ENCODE measurements at places on chromosomes 12 and 14. TPM values are rescaled to one million over a fixed set of nuclear protein-coding genes. Genes with fewer than 3 reads are reported as not detected.

MYF6 gene
- total RNA-seq: not detected

CERS5 gene
- total RNA-seq: 33.7 TPM

BCL2L2 gene
- total RNA-seq: 21.2 TPM

- H3K4me3 ChIP-seq: no peak overlapping the region
- H3K4me1 ChIP-seq: no peaks in the 10 kb centered on the region
- no peak overlapping the region for H3K27ac ChIP-seq
- DNase-seq: no peak
Measured at GRCh38 chr12:60281522-60281921, 685.7 kb downstream of the SLC16A7 start.

GRCh38 chr14:71497645-71498086 lies 434.6 kb upstream of the RGS6 start:
- DNase-seq: no peak
- H3K4me3 ChIP-seq: peak overlapping the region; percentile 13
- H3K27ac ChIP-seq: peak overlapping the region; percentile 63
- peaks cover 22% of the 10 kb centered on the region for H3K4me1 ChIP-seq
- H3K36me3 ChIP-seq: peaks cover 4% of the 10 kb centered on the region

- no peak overlapping the region for H3K4me3 ChIP-seq
- H3K36me3 ChIP-seq: no peaks in the 10 kb centered on the region
- H3K4me1 ChIP-seq: peaks cover 36% of the 10 kb centered on the region
- DNase-seq: peak; percentile 87
- peak overlapping the region; percentile 33 for H3K27ac ChIP-seq
- H3K27me3 ChIP-seq: no peaks in the 10 kb centered on the region
Measured at GRCh38 chr12:124679533-124680371, 112.3 kb upstream of the NCOR2 start.

DNA sequence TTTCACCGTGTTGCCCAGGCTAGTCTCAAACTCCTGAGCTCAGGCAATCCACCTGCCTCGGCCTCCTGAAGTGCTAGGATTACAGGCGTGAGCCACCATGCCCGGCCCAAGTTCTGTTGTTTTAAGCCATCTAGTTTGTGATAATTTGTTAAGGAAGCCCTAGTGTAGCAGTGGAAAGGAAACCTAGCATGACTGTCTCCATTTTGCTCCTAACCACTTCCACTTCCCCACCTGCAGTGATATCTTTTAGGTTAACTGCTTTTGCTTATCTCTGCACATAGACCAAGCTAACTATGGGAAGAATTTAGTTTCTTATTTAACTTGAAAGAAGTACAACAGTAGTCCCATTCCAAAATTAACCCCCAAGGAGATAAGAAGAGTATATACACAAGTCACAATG lies 109.5 kb upstream of the NAP1L1 start:
- no peak for DNase-seq
- no peaks in the 10 kb centered on the region for H3K27me3 ChIP-seq
- no peak overlapping the region for H3K4me3 ChIP-seq
- H3K36me3 ChIP-seq: no peaks in the 10 kb centered on the region
- H3K27ac ChIP-seq: no peak overlapping the region

DNA sequence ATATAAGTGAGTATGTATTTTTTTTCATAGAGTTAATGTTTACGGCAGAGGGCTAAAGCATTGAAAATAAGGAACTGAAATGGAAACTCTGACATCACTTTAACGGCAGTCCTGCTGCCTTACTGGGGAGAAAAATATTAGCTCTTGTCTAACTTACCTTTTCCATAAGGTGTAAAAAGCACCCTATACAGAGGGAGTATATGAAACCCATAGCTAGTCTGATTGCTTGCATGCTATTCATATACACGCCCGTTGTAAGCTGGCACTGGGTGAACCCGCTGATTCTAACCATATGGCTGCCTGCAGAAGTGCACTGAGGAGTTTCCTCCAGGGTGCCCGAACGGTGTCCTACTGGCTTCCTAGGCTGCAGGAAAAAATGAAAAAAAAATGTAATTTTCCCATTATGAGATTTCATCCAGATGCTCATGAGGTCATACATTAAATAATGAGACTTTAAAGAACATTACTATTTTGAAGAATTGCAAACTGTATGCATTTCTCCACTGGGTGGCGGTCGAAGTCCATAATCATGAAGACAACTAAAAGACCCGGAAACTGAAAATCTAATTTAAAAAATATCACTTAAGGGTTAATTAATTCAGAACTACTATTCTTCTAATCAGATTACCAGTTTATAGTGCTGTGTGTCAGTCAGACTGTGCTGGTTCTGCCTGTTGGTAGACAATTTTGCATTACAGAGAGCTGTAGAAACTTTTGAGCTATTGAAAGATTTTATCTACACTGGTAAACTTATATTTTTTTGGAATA lies 144.7 kb downstream of the ALX1 start:
- H3K27me3 ChIP-seq: no peaks in the 10 kb centered on the region
- DNase-seq: no peak
- H3K4me1 ChIP-seq: no peaks in the 10 kb centered on the region
- H3K36me3 ChIP-seq: no peaks in the 10 kb centered on the region

GRCh38 chr12:77745624-77746023 lies 85.1 kb upstream of the NAV3 start:
- H3K4me3 ChIP-seq: no peak overlapping the region
- no peaks in the 10 kb centered on the region for H3K27me3 ChIP-seq
- no peak for DNase-seq
- no peaks in the 10 kb centered on the region for H3K4me1 ChIP-seq

GRCh38 chr12:114726092-114726710 lies 42.2 kb upstream of the TBX3 start:
- H3K4me3 ChIP-seq: no peak overlapping the region
- no peaks in the 10 kb centered on the region for H3K27me3 ChIP-seq
- no peaks in the 10 kb centered on the region for H3K36me3 ChIP-seq
- no peak for DNase-seq
- no peaks in the 10 kb centered on the region for H3K4me1 ChIP-seq
- H3K27ac ChIP-seq: no peak overlapping the region

DNA sequence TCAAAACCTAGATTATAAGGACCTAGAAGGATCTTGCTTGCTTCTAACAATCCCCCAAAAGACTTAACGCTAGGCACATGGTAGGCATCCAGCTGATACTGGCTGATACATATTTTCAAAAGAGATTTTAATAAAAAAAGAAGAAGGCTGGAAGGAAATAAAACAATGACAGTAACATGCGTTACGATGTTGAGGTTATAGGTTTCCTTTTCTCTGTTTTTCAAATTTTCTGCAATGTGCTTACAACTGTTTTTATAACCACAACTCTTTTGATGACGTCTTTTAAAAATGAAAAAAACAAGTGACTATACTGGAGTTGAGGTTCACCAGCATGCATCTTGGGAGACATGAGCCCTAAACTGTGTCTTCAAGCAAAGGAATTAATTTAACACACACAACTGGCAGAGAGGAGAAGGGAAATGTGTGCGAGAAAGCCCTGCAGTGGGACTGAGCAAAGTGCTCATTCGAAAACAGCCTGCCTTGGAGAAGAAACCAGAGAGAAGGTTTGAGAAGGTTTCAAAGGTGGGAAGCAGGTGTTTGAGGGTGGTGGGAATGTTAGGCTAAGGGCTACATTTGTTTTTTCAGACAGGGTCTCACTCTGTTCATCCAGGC lies 80.4 kb downstream of the DUSP16 start:
- H3K4me3 ChIP-seq: no peak overlapping the region
- H3K27ac ChIP-seq: no peak overlapping the region
- peaks cover 9% of the 10 kb centered on the region for H3K36me3 ChIP-seq
- DNase-seq: no peak

DNA sequence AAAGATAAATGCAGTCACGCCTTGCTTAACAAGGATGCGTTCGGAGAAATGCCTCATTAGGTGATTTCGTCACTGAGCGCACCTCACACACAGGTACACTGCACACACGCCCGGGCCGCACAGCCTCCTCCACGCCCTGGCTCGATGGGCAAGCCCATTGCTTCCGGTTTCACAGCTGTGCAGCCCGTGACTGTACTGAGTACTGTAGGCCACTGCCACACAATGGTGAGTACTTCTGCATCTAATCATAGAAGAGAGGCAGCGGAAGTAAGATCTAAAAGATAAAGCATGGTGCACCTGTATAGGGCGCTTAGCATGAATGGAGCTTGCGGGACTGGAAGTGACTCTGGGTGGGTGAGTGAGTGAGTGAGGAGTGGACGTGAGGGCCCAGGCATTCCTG lies 4.3 kb downstream of the RIMBP2 start:
- no peak overlapping the region for H3K4me3 ChIP-seq
- no peaks in the 10 kb centered on the region for H3K27me3 ChIP-seq
- peak; percentile 23 for DNase-seq
- H3K27ac ChIP-seq: no peak overlapping the region
- no peaks in the 10 kb centered on the region for H3K36me3 ChIP-seq

- H3K36me3 ChIP-seq: no peaks in the 10 kb centered on the region
- peak overlapping the region; percentile 99 for H3K4me3 ChIP-seq
- DNase-seq: peak; percentile 78
Measured at GRCh38 chr14:77097006-77097699, 905 bp upstream of the CIPC start.

- H3K36me3 ChIP-seq: peaks cover 2% of the 10 kb centered on the region
- no peak overlapping the region for H3K27ac ChIP-seq
- H3K4me3 ChIP-seq: no peak overlapping the region
- no peaks in the 10 kb centered on the region for H3K27me3 ChIP-seq
Measured at GRCh38 chr12:54160089-54160488, 28.7 kb downstream of the SMUG1 start.

DNA sequence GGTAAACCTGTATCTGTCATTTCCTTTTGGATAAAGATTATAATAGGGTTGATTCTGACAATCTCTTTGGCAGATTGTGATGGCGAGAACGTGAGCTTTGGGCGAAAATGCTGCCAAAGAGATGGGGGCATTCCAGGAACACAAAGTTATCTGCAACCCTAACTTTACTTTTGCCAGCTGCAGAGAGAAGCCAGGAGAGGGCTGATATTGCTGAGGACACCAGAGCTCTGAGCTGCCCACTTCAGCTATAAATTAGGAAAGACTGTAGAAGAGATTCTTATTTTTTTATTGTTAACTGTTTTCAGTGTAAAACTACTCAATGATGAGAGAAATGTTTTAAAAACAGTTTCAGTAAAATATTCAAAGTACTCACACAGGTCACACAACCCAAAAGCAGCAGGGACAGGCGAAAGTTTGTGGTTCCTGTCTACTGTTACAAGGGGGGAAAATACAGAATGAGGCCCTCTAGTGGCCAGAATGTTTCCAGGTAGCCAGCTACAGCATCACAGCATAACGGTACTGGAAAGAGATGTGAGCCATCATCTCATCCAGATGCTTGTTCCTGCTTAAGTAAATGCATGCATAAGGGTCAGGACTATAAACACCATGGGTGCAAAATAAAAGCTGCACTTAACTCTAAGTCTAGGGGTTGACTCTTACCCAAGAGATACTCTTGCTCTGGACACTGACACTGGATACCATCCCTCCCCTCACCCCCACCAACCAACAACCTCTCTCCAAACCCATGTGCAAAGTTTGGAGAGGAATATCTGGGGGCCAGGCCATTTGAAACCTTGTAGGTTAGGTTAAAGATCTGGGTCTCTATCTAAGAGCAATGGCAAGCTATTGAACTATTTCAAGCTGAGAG lies 498.4 kb downstream of the RMST start:
- H3K36me3 ChIP-seq: no peaks in the 10 kb centered on the region
- no peaks in the 10 kb centered on the region for H3K27me3 ChIP-seq
- H3K27ac ChIP-seq: no peak overlapping the region
- no peaks in the 10 kb centered on the region for H3K4me1 ChIP-seq

- no peak overlapping the region for H3K27ac ChIP-seq
- no peak for DNase-seq
- peaks cover 4% of the 10 kb centered on the region for H3K27me3 ChIP-seq
- no peak overlapping the region for H3K4me3 ChIP-seq
- no peaks in the 10 kb centered on the region for H3K4me1 ChIP-seq
Measured at GRCh38 chr12:70638639-70639360, 1.6 kb upstream of the PTPRB start.

DNA sequence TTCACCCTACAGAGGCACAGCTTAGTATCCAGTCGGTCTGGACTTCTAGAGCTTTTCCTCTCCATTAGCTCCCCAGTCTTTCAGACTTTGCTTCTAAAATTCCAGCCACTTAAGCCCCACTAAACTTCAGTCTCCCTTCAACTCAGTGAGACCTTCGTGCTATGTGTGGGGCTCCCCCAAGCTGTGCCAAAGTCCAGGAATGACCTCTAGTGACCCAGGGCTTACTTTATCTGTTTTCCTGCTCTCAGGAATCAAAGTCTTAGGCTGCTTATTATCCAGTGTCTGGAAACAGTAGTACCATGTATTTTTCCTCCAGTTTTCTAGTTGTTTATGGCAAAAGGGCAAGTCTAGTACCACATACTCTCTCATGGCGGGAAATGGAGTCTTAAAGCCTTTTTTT lies 77.8 kb downstream of the IFT43 start:
- H3K4me1 ChIP-seq: no peaks in the 10 kb centered on the region
- no peak for DNase-seq
- no peak overlapping the region for H3K27ac ChIP-seq
- peaks cover 24% of the 10 kb centered on the region for H3K36me3 ChIP-seq
